AG04450 (cell line): ENCODE measurements at places on chromosomes 5 and 9. TPM values are rescaled to one million over a fixed set of nuclear protein-coding genes. Genes with fewer than 3 reads are reported as not detected.

Gene PCDHGB7
- polyA plus RNA-seq: 16.2 and 17.0 TPM in 2 replicates

Gene PCDHA9
- polyA plus RNA-seq: 0.02 TPM in 1 of 2 replicates, not detected in the other

Gene PCDHGB1
- polyA plus RNA-seq: 3.2 TPM in 2 replicates

GRCh38 chr5:27010646-27011045, 27.7 kb downstream of the CDH9 start:
- DNase-seq: no peak

- no peak for DNase-seq
These were observed 1246.0 kb upstream of the DMAC1 start for GRCh38 chr9:9045572-9045971.

DNA sequence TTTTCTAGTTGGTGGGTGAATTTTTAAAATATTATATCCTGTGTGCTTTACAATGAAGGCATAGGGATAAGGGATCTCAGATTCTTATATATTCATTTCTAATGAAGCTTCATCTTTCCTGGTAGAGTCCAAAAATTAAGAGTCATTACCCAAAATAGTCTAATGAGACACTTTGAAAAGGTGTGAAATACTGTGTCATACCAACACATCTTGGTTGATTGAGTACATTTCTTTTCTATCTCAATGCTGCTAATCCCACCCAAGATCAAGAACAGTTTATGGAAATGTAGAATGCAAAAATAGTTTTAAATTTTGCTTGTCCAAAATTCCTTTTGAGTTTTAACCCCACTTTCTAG, 7.4 kb downstream of the EBF1 start:
- no peak for DNase-seq

- DNase-seq: no peak
These were observed 293.1 kb upstream of the CDH6 start for GRCh38 chr5:30900367-30900766.

DNA sequence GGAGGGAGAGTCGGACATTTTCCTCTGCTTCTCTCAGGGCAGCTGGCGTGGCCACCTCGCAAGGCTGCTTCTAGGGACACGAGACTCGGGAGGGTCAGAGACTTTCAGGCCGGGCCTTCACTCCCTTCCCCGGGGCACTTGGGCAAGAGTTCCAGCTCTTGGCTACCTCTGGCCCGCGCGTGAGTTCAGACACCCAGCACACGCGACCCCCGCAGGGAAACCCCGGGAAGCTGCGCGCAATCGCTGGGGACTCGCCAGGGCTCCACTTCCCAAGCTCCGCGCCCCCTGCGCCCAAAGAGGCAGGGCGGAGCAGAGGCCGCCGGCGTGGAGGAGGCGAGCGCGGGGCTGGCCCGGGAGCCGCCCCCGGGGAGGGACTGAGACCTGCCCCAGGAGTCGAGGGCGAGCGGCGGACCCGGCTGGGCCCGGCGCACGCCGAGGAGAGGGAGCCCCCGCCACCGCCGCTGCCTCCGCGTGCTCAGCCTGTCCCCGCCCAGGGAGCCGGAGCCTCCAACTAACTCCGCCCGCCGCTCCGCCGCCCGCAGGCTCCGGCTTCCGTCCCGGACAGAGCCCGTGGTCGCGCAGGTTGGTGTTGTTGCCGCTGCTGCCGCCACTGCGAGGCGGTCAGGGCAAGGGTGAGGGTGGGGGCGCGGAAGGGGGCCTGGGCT, at the start of gene PAM:
Gene PAM, plus strand, starts transcription at position 539 of the 665 bp plus-strand sequence. CDS start 110,891 bp downstream, outside the sequence.
- DNase-seq: no peak

DNA sequence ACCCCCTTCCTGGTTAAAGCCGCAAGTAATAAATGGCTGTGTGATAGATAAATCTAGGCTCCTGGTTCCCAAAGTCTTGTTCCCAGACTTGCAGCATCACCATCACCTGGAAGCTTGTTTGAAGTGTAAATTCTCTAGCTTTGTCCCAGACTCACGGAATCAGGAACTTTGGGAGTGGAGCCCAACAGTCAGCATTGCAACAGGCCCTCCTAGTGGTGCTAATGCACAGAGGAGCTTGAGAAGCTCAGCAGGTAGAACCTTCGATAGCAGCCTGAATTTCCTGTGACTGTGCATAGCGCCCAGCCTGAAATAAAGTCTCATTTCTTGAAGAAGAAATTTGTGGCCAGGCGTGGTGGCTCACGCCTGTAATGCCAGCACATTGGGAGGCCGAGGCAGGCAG, 30.3 kb upstream of the MELK start:
- DNase-seq: no peak

GRCh38 chr5:173735184-173735583, 118.7 kb upstream of the BOD1 start:
- no peak for DNase-seq
